ENCODE measurements at places on chromosomes 13 and 19.

DNA sequence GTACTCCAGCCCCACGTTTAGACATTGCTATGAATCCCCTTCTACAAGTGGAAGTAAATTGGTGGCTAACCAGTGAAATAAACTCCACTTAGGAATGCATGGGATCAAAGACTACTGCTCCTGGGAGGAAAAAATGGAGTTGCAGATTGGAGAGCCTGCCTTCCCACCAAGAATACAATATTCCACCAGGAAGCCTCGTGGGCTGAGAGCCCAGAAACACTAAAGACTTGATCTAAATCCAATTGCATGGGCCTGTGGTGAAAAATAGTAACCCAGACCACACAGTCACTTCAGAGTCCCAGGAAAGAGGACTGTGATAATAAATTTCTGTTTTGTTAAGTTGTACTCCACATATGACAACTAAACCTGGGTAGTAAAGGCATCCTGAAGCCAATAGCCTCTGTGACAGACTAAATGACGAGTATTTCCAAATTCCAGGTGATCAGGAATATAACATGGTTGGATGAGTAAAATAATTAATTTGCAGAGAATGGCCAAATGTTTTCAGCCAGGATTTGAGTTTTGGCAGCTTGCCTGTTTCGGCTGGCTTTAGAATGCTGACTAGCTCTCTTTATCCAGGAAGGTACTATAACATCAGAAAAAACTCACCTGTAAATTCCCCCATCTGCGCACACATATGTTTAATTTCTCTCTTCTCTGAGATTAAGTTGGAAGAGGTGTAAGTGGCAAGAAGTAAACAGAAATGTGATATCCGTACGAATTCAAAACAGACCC, 480.3 kb downstream of the LIG4 start:
- DNase-seq, result no peak

GRCh38 chr13:96860882-96861281, 133.4 kb downstream of the OXGR1 start:
- DNase-seq, result no peak

DNA sequence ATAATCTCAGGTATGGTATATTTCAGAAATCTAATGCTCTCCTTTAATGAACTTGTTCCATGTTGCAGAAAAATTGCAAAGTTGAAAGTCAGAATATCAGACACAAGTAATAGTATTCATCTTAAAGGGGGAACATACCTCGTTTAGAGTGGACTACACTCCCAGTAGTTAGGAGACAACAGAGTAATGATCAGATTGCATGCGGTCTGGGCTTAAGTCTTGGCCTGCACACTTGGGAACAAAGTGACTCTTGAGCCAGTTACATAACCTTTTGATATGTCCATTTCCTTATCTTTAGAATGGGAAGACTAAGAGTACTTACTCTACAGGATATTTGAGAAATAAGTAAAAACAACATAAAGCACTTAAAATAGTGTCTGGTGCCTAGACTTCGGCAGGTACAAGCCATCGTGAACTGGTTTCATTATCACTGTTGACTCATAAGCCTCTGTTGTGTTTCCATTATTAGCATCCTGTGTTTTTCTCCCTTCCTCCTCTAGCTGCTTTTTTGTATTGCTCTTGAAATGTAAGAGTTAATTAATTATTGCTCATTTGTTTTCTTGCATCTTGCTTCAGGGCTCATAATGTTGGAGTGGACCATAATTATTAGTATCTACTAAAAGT, 53.0 kb downstream of the DPY19L3 start:
- DNase-seq, result no peak

DNA sequence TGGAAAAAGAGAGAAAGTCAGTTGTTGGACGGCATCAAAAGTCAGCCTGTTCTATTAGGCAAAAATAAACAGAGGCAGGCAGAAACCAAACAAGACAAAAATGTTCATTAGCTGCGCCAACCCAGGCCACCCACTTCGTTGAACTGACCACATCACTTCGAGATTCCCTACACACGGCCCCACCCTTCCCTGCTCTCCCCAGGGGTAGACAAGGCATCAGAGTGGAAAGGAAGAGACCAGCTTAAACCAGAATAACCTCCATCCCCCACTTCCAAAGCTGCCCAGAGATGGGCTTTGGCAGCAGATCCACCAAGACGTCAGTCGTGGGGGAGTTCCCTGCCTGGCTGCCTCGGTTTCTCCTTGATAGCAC, 204.6 kb upstream of the TSHZ3 start:
- DNase-seq, result no peak

DNA sequence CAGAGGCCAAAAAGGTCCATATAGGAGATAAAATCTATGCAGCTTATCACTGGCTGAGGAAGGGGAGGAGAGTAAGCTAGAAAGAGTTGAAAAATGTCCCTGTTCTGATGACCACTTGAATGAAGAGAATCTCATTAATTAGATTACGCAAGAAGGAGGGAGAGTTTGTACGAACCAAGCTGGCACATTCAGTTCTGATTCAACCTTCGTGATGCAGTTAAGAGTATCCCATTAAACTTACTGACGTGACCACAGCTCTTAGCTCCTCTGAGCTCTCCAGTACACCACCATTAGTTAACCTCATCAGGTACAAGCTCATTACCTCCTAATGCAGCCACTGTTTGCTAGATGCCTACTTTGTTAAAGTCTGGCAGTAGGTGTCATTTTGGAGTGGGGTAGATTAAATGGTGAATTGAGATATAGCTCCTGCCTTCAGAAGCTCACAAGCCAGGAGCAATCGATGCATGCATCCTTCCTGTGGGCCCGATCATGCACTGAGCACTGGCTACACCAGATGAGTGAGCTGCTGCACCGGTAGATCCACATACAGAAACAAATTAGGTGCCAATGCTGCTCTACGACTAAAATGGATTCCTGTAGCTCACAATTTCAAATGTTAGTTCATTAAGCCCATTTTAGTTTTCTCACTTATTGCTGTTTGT, 458.3 kb downstream of the COG6 start:
- DNase-seq, result peak; percentile 79

- DNase-seq, result no peak
Measured at GRCh38 chr13:44646044-44646443, 69.9 kb upstream of the TSC22D1 start.

GRCh38 chr19:33578697-33579096, 43.1 kb upstream of the CHST8 start:
- no peak for DNase-seq

DNA sequence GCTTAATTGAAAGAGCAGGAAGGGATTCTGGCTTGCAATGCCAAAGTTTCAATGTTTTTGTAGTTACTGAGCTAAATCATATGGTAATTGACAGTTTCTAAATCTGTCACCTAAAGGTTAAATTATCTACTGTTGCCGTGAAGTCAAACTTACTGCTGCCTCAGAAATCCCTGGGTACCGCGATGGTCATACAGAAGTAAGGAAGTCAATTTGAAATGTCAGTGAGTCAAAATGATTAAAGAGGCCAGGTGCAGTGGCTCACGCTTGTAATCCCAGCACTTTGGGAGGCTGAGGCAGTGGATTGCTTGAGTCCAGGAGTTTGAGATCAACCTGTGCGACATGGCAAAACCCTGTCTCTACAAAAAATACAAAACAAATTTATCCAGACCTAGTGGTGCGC, 48.8 kb upstream of the TPM4 start:
- no peak for DNase-seq

- no peak for DNase-seq
Measured at GRCh38 chr13:99393791-99394735, 86.9 kb upstream of the GPR183 start.

GRCh38 chr19:3672993-3673392, 27.3 kb downstream of the PIP5K1C start:
- no peak for DNase-seq

- DNase-seq, result peak; percentile 97
Measured at GRCh38 chr13:23621316-23621645, 51.1 kb downstream of the TNFRSF19 start.

GRCh38 chr13:80274643-80275042, 66.3 kb downstream of the SPRY2 start:
- peak; percentile 21 for DNase-seq

GRCh38 chr19:46630586-46631205, 5.3 kb downstream of the GNG8 start:
- DNase-seq, result no peak

DNA sequence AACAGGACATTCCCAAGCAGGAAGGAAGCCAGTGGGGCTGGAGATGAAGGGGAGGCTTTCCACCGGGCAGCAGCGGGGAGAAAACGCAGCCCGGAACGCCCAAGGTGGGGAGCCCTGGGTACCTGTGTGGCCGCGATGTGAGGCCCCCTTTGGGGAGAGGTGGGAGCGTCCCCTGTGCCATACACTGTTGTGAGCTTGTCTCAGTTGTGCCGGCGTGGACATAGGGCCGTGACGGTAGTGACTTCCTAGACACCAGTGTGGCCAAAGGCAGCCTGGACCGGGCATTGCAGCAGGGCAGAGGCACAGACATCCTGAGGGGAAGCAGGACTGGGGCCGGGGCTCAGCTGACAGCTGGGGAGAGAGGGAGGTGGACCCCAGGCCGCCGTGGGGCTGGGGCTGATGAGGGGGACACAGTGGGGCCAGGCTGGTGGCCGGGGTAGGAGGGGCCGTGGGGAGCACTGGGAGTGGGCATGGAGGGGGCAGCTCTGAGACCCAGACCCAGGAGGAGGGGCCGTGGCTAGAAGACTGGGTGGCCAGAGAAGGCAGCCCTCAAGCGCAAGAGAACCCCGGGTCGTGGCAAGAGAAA, 38.5 kb upstream of the TFDP1 start:
- no peak for DNase-seq

All from mammary epithelial cell (primary cell).